ENCODE measurements at places on chromosomes 2 and 18.
A peak's percentile ranks its signal among the peaks of the same experiment; 100 is the strongest.

GRCh38 chr2:144489315-144489916 is 30.5 kb downstream of the ZEB2 start:
- DNase-seq: no peak

- no peak for DNase-seq
Observed at GRCh38 chr2:224136396-224136795, 97.3 kb upstream of the SERPINE2 start.

DNA sequence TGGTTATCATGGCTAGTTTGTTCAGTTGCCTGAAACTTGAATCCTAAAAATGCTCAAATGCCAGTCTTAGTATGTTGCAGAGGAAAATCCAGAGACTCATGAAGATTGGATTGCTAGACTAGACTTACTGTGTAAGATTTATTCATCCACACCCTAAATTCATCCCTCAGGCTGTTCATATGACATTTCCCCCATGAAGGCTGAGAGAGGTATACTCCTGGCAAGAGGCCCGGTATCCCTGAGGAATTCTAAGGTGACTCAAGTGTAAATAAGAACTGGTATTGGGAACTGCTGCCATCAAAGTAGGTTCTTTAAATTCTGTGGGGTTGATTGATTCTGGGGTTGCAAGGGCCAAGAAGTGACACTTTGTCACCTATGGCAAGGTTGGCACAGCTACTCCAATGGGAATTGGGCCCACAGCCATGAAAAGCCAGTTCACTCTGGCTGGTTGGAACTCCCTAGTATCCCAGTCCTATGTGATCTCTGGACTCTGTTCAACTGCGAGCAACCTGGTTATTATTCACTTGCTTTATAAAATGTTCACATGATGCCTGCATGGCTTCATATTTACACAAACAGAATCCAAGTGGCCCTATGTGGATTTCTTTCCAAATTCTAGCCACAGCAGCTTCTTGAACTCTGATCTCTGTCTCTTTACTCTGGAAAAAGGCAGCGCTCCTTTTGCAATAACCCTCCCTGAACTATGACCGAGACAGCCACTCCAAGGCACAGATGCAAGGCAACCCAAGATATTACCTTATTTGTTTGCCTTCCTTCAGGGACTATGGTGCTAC is 429.1 kb downstream of the CBLN2 start:
- DNase-seq: no peak

DNA sequence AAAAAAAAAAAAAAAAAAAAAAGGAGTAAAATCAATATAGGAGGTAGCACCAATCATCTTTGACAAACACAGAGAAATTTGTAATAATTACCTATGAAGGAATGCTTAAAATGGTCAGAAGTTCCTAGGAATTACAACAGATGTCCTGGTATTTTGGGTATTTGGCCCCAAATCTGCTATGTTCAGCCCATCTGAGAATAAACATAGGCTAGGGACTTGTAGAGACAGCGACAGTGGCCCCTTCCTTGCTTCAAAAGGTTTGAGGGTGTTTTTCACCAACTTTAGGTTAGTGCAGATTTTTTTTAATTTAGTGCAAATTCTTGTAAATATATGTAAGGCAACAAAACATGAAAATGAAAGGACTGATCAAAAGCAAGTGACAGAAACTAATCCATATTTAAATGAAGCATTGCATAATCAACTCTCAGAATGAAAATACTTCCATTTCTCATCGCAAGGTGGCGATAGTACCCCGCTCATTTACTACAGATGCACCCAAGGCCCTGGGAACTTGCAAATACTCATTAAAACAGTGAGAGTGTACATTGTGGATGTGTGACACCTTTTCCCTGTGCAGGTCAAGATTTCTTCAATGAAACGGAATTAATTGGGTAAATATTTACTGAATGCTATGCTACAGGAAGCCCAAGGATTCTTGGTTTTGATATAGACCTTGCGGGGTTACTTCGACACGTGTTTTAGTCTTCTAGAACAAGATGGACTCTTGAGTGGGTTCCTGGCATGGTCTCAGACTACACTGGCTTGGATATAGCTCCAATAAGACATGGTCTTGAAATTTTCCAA is 44.6 kb downstream of the FAM124B start:
- peak; percentile 32 for DNase-seq

DNA sequence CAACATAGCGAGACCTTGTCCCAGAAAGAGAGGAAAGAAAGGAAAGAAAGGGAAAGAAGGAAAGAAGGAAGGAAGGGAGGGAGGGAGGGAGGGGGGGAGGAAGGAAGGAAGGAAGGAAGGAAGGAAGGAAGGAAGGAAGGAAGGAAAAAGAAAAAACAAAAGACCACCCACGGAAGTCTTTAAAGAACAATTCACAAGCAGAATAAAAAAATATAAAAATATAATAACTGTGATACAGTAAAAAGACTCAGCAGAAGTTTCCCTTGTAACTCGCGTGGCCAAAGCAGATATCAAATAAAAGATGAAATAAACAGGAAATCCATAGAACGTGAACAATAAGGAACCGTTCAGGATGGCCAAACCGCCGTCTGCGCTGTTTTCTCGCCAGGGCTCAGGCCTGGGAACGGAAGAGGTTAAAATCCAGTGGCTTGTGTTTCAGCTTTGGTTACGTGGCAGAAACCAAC is 1.2 kb upstream of the SLC1A4 start:
- no peak for DNase-seq

DNA sequence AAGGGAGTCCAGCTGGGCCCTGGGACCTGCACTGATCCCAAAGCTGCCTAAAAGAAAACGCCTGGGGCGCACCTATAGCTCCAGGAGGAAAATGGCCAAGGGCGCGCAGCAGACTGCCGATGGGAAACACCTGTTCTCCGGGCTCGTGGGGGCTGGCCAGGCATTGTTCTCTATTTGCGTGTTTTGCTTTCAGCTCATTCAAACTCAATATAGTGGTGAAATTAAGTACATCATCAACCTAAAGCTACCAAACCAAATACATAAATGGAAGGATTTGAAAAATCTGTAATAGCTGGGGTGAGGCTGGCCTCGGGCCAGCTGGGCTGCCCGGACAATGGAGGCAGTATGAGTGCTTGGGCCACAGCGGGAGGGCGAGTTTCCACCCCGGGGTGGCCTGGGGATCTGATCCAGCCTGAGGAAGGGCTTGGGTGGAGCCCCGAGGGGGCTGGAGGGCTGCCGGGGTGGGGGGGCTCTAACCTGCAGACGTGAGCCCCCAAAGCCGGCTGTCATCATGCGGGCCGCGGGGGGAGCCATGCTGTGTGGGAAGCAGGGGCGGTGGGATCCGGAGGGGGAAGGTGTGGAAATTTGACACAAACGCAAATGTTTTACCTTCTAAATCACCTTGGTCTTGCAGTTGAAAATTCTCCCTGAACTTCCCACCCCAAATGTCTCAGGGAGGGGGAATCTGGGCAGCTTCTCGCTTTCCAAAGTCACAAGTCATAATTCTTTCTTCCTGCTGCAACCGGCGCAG is 77.6 kb downstream of the ASB1 start:
- no peak for DNase-seq

GRCh38 chr2:237198164-237198855 is 112.6 kb downstream of the COPS8 start:
- DNase-seq: peak; percentile 76

DNA sequence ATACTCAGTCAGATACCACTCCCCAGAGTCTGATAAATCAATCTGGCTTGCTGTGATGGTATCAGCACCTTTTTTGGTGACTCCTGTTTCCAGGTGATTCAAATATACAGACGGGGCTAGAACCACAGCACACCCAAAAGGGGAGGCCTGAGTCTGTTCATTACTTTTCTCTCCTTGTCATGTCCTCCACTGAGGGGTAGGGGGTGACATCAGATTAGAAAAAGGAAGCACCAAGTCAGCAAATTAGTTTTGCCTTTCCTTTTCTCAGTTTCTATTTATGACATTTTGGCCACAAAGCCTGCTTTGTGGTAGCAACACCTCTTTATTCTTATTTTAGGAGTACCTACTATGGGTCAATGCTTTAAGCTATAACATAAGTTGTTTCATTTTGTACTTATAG is 127.4 kb downstream of the CCDC102B start:
- DNase-seq: no peak

- DNase-seq: no peak
Observed at GRCh38 chr2:136119717-136120675, 2.0 kb upstream of the CXCR4 start.

DNA sequence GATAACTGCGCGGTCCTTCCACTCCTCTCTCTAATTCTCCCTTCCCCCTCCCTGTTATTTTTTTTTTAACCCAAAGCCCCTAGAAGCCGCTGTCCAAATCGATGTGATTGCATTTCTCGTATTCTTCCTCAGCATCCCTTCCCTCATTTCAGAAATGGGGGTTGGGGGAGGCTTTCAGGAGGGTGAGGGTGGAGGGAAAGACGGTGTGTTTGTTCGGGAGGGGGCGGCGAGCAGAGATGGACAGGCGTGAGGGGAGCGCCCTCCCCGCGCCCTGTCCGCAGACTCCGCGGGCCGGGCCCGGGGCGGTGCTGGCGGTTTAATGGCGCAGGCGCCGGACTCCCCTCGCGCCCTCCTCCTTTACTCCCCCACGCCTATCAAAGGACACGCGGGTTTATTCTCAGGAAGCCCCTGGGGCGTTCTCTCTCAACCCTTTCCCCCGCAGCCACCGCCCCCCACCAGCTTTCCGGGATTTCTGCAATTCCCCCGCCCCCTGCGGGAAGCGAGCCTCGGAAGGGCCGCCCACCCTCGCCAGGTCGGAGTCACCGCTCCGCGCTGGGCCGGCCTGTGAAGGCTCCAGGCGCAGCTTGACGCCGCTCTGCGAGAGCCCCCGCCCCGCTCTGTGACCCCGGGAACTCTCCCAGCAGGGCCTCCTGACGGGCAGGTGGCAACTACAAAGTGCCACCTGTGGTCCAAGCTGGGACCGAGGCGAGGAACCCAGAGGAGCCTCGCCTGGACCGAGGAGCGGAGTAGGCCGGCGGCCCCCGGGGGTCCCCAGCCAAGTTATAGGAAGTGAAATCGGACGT is 981 bp downstream of the ST8SIA3 start:
- DNase-seq: no peak

GRCh38 chr2:136116813-136117390 is 1.0 kb downstream of the CXCR4 start:
- DNase-seq: no peak

DNA sequence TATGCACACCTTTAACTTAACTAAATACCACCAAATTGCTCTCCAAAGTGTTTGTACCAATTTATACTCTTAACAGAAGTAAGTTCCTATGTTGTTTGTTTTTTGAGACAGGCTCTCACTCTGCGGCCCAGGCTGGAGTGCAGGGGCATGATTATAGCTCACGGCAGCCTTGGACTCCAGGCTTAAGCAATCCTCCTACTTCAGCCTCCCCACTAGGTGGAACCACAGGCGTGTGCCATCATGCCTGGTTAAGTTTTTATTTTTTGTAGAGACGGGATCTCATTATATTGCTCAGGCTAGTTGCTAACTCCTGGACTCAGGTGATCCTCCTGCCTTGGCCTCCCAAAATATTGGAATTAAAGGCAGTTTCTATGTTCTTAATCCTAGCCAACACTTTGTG is 13.1 kb upstream of the NAB1 start:
- no peak for DNase-seq

DNA sequence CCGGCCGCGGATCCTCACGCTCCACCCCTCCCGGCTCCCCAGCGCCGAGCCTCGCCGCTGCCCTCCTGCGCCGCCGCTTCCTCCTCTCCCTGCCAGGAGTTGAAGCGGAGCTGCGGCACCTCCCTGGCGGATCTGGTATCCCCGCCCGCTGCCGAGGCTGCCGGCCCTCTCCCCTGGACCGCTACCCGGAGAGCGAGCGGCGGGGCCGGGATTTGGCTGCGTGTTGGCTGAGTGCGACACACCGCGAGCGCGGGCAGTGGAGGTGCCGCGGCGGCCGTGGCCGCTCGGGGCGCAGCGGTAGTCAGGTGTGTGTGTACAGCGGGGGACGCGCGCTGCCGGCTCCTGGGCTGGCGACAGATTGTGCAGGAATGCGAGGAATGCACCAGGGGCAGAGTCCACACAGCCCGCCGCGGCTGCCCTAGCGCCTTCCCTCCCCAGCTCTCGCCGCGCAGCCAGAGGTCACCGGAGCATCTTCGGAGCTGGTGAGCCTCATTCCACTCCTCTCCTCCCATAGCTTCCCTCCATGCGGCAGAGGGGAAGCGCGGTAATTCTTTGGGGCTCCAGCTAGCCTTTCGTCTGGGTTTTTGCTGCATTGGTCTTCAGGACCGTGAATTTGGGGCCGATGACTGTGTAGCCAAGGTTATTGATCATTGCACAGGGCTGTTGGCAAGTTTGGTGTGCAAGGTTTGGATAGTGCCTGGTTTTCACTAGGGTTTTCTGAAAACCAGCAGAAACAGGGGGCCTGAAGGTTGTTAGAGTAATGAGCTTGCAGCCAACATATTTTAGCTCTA is 1.3 kb downstream of the PKP4 start:
- DNase-seq: peak; percentile 45
